ENCODE measurements at places on chromosomes 2 and 18.

GRCh38 chr2:74396149-74396548, 16.0 kb upstream of the DCTN1 start:
- DNase-seq = no peak

- DNase-seq = no peak
These were observed 285.6 kb upstream of the SESTD1 start for GRCh38 chr2:179550214-179550613.

GRCh38 chr2:209688385-209688784, 83.2 kb upstream of the UNC80 start:
- no peak for DNase-seq

DNA sequence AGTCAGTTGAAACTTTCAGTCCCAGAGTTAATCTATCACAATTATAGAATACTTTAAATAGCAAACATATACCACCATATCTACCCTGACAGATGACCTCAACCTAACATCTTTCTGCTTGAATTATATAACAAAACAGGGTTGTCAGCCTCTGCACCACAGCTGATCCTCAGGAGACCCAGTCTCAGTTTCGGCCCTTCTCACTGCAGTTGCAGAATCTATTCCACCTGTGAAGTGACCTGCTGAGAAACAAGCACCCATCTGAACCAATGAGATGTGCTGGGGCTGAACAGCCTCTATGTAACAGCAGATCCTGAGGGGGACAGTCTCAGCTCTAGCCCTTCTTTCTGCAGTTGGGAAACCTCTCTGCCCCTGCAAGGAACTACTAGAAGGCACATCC, 567.6 kb downstream of the KCNJ3 start:
- DNase-seq = no peak

- DNase-seq = no peak
These were observed 916 bp downstream of the CETN1 start for GRCh38 chr18:581096-581495.

GRCh38 chr2:225019105-225019504, 23.2 kb downstream of the DOCK10 start:
- DNase-seq = no peak

DNA sequence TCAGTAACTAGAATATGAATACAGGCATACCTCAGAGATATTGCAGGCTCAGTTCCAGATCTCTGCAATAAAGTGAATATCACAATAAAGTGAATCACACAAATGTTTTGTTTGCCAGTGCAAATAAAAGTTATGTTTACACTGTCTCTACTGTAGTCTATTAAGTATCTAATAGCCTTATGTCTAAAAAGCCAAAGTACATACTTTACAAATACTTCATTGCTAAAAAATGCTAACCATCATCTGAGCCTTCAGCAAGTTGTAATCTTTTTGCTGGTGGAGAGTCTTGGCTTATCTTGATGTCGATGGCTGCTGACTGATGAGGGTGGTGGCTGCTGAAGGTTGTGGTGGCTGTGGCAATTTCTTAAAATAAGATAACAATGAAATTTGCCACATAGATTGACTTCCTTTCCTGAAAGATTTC, 159.4 kb downstream of the MYO1B start:
- DNase-seq = no peak

DNA sequence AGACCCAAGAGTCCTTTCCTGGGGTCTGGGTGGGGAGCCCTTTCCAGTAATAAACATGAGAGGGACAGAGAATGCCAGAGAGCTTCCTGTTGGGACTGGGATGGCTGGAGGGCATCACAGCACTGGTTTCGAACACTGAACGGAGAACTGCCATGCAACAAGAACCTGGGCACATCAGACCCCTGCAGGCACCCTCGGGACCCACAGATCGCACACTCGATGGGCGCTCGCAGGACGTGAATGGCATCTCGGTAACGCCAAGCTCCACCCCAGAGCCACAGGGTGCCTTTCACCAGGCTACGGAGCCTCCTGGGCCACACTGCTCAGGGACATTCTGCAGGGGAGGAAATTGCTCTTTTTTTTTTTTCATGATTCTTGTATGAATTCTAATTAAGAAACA, 25.1 kb downstream of the SLC66A2 start:
- no peak for DNase-seq

- no peak for DNase-seq
These were observed 220.4 kb downstream of the VAPA start for GRCh38 chr18:10134204-10134603.

DNA sequence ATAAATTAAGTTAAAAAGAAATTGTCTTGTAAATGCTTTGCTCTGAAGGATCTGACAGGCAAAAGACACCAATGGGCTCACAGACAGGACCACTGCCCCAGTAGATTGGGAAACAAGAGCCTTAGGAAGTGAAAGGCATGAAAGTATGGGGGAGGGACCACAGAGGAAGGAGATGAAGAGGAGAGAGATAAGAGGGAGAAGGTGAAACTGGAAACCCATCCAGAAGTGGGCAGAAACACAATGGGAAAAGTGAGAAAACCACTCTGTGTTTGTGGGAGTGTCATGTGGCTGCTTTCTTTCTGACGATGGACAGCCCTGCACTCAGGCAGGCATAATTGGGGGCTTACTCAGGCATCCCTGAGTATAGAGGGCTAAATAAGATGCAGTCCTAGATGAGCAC, 101.5 kb upstream of the STON1 start:
- no peak for DNase-seq

DNA sequence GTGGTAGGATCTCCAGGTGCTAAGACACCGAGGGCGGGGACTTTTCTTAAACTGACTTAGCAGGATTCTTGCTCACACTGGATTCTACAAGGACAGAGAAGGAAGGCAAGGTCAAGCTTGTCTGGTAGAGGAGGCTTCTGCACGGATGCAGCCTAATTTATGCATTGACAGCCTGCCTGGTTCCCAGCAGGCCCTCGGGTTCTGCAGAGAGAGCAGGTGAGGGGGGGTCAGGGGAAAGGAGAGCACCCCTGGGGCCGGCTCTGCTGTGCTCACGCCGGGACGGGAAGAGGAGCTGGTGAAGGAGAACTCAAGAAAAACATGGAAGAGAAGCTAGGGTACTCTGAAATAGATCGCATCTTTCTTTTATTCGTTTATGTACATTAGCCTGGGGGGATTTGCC, 46.4 kb downstream of the ADI1 start:
- DNase-seq = no peak

GRCh38 chr2:20629581-20630171, 21.2 kb downstream of the HS1BP3 start:
- DNase-seq = no peak

DNA sequence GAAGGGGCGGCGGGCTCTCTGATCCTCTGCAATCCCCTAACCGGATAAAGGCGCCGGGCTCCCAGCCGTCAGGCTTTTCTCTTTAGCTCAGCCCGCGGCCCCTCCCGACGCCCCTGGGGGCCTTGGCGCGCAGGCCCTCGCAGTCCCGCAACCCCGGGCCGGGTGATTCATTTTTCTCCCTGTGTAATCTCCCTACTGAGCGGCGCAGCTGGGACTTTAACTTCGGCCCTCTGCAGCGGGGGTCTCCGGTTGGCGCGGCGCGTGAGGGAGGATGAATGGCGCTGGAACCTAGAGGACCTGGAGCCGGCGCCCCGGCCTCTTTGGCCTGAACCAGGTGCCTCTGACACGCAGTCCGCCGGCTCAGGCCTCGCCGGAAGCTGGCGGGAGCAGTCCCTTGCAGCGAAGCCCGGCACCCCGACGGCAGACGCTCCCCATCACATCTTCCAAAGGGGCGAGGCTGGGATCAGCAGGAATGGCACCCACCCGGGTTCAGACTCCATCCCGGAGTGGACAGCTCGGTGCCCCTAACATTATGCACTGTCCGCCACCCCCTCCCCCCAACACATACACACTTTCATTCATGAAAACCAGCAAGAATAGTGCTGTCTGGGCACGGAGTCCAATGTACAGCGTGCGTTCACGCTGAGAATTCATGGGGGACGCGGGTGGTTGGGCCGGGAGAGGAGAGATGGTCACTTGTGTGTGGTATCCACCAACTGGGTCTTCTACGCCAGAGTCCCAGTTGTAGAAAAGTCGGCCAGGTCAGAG, 1.2 kb downstream of the CNGA3 start:
- no peak for DNase-seq

- no peak for DNase-seq
These were observed 38.4 kb downstream of the CALCRL start for GRCh38 chr2:187409682-187410081.

All from activated T-helper 1 cell treated with anti-CD3 and anti-CD28 coated beads, Interleukin-2, amount 50 U/mL, for 16 hours (primary cell).